Fibroblast of gingiva (primary cell): ENCODE measurements at places on chromosomes 7 and 10.

GRCh38 chr10:81136261-81136660 is 598.6 kb downstream of the SH2D4B start:
- no peak for DNase-seq

GRCh38 chr7:15753887-15754579 is 67.5 kb upstream of the MEOX2 start:
- DNase-seq: no peak

- no peak for DNase-seq
Observed at GRCh38 chr7:33852838-33853237, 52.5 kb upstream of the BMPER start.

DNA sequence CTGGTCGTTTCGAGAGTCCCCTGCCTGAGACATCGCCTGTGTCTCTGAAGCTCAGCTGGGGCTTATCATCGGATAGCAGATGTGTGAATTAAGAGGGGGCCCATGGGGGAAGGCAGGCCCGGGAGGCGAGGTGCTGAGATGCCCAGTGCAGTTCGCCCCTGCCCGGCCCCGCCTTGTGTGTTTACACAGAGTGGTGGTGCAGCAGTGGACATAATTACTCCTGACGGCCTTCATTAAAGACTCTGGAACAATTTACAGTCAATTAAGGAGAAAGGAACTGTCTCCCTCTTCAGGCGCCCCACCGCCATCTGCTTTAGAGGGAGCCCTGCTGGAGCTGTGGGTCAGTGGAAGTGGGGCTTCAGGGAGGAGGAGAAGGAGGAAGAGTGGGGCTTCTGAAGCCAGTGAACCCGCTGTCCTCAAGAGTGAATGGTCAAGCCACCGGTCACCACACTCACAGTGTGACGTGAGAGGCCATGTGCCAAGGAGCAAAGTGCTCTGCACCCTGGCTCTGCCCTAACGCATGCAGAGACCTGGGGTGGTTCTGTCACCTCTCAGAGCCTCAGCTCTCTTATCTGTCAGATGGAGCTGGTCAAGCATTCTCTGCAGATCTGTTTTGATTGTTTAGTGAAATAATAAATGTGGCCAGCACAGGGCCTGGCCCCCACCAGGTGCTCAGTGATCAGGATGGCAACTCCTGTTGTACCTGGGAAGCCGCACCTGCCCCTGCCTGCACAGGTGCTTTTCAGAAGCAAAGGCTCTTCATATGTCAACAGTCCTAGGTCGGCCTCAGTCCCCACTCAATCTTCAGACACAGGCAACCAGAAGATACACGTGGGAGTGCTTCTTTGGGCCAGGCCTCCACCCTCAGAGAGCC is 65.6 kb downstream of the CDH23 start:
- no peak for DNase-seq

GRCh38 chr10:127874671-127875448 is 17.9 kb downstream of the CLRN3 start:
- DNase-seq: no peak

- peak; percentile 96 for DNase-seq
Observed at GRCh38 chr10:126397640-126398382, 9.5 kb upstream of the ADAM12 start.

DNA sequence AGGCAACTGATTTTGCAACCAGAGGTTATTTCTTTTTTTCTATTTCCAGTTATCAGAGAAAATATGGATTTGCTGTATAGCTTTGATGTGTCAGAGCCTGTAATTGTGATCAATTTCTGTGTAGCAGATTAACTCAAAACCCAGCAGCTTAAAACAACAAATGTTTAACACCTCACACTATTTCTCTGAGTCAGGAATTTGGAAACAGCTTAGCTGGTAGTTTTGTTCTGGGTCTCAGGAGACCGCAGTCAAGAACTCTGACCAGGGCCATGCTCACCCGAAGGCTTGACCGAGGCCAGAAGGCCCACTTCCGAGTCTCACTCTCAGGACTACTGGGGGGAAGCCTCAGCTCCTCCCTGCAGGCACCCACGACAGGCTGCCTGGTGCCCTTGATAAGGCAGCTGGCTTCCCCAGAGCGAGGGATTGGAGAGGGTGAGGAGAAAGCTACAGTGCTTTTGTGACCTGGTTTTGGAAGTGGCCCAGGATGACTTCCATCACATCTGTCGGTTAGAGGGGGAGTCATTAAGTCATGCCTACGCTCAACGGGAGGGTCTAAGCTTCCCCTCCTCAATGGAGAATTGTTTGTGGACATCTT is 105.7 kb upstream of the SHH start:
- DNase-seq: no peak

DNA sequence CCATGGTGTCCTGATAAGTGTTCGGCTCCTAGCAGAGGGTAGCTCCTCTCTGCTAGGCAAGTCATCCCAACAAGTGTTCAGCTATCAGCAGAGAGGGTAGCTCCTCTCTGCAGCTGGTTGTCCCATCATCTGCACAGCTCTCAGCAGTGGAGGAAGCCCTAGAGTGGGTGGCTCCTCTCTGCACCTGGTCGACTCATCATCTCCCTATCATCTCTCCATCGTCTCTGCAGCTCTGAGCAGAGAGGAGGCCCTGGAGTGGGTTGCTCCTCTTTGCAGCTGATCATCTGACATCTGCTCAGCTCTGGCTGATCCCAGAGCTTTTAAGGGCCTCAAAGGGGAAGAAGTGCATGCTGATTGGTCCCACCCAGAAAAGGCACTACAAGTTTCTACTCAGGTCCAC is 199.9 kb upstream of the KMT2E start:
- DNase-seq: no peak

DNA sequence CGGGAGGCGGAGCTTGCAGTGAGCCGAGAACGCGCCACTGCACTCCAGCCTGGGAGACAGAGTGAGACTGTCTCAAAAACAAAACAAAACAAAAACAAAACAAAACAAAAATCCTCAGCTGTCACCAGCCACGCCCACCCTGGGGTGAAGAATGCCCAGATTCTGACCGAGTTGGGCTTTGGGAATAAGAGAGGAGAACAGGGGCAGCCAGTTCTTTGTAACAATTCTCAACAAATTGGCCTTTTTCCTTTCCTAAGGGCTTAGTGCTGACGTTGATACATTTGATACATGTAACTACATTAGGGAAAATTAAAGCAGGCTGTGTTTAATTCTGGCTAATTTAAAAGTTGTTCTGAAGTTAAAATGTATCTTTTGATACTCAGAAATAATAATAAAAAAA is 121.0 kb downstream of the EPC1 start:
- peak; percentile 74 for DNase-seq

DNA sequence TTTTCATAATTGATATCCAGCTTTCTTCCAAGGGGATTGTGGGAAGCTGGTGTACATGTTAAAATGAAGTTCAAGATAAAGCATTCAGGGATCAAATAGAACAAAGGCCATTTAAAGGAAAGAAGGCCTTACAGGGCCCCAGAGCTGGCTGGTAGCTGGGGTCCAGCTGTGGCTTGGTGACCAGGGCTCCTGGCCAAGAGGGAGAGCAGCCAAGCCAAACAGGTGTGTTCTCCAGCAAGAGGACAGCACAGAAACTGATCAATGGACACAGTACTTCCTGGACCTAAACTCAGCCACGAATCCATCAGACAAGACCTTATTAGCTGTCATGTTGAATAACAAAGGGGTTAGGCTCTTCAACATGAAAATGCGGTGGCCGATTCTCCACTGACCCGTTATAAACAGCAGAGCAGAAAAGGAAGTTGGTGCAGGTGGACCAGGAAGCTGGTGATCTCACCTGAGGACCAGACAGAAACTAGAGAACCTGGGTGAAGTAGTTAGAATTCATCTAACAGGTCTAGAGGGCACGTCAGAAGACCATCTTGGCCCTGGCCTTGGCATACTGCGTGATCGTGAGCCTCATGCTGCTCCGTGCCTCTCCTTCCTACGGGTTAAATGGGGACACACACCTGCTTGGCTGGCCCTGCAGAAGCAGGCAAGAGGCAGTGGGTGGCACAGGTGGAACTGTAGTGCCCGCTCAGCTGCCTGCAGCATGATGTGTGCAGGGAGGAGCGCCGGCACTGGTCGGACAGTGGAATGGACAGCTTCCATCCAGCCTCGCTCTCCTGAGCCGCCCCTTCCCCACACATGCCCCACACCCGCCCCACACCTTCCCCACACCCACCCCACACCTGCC is 53.8 kb downstream of the PARP12 start:
- DNase-seq: no peak

- DNase-seq: no peak
Observed at GRCh38 chr10:91335147-91335546, 75.0 kb upstream of the HECTD2 start.

DNA sequence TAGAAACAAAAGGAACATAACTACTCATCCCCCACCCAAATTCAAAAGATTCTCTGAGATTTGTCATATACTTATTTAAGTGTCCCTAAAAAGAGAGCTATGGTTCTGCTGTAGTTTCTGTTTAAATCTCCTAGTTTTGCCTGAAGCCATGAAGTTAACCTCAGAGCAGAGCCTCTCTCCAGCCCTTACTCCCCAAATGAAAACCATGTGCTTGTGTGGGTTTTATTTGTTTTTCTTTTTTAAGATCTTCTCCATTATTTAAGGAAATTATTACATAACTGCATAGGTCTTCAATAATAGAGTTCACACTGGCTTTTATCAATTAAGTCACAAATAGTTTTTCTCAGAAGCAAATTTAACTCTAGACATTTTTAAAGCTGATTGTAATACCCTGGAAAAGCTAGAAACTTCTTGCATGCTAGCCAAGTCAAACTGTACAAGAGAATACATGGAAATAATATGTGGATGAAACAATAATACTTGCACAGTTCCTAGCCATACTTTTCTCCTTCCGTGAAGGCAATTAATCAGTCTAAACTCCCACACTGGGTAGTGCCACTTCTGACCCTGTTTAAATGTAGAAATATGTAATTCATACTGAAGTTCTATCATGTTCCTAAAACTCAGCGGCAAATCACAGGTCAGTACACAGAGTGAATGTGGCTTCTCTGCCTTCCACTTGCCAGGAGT is 579.7 kb downstream of the SUGCT start:
- DNase-seq: peak; percentile 46

- no peak for DNase-seq
Observed at GRCh38 chr10:84185526-84186175, 8.7 kb upstream of the CDHR1 start.
